ENCODE measurements at places on chromosomes 11 and 22.

DNA sequence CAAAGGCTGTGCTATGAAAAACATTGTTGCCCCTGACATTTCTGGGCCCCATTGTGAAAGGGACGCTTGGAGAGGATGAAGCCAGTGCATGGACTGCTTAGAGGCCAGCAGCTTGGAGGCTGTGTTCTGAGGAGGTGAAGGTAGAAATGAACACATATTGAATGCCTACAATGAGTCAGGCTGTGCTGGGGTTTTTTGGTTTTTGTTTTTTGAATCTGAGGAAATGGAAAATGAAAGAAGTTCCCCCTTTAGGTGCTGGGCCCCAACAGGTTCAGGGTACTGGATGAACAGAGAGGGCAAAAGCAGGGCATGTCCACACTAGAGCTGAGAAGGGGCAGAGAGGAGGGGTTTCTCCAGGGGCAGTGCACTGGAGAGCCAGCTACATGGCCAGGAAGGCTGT is 166.1 kb upstream of the API5 start:
- no peak for DNase-seq

DNA sequence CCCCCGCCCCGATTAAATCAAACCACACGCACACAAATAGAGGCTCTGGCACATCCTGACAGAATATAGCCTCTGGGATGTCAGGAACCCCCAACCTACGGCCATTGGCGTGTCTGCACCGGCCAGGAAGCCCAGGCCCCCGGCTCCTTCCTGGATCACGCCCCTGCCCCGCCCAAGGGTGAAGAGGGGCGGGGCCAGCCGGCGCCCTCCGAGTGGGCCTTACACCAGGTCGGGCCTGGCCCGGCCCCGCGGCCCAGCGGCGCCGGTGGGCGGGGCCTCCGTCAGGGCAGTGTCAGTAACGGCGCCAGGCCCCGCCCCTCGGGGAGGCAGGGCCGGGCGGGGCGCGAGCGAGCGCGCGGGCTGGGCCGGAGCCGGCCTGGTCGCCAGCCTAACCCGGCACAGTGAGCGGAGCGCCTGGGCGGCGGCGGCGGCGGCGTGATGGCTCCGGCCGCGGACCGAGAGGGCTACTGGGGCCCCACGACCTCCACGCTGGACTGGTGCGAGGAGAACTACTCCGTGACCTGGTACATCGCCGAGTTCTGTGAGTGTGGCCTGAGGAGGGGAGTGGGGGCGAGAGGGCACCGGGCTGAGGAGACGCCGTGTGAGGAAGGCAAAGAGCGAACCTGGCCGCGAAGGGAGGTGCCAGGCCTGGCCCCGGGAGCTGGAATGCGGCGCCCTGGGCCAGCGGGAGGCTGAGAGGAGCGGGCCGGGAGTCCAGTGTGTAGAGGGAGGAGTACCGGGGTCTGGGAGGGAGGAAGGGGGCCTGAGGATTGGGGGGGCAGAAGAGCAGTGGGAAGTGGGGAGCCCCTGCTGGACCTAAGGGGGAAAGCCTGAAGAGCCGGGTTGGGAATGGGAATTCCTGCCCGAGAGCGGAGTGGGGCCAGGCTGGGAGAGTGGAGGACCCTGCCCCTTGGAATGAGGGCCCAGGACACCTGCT is at the start of gene ACER3:
Gene ACER3, plus strand, starts transcription at position 380 of the 937 bp plus-strand sequence. Its CDS starts 59 bp downstream, at position 439.
- no peak for DNase-seq

DNA sequence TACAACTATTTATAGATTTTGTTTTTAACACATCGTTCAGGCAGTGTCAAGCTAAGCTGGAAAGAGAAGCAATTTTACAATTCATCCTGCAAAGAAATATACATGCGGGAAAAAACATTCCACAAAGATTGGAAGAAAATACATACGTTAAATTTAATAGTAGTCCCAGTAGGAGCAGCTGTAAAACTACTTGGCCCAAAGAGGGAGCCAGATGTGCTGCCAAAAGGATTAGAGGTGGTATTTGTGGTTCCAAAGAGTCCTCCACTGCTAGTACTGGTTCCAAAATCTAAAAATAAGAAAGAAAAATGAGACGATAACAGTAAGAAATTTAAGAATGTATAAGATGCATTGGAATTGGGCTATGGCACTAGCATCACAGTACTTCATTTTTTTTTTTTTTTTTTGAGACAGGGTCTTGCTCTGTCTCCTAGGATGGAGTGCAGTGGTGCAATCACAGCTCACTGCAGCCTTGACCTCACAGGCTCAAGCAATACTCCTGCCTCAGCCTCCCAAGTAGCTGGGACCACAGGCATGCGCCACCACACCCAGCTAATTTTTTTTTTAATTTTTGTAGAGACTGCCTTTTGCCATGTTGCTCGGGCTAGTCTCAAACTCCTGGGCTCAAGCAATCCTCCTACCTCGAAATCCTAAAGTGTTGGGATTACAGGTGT is 21.5 kb downstream of the NUP98 start:
- DNase-seq, result no peak

DNA sequence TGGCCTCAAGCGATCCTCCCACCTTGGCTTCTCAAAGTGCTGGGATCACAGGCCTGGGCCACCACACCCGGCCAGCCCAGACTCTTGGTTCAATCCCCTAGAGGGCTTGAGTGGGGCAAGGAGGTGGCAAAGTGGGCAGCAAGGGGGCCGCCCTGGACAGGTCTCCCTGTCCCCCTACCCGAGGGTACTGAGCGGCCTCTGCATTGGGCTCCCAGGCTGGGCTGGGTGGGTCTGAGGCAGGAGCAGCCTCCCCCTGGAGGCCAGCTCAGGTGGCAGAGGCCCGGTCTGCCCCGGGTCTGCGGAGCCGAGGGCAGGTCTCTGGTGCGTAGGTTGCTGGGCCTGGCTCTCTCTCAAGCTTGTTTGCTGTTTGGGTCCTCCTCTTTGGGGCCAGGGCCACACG is 22.4 kb upstream of the CCDC188 start:
- DNase-seq, result no peak

DNA sequence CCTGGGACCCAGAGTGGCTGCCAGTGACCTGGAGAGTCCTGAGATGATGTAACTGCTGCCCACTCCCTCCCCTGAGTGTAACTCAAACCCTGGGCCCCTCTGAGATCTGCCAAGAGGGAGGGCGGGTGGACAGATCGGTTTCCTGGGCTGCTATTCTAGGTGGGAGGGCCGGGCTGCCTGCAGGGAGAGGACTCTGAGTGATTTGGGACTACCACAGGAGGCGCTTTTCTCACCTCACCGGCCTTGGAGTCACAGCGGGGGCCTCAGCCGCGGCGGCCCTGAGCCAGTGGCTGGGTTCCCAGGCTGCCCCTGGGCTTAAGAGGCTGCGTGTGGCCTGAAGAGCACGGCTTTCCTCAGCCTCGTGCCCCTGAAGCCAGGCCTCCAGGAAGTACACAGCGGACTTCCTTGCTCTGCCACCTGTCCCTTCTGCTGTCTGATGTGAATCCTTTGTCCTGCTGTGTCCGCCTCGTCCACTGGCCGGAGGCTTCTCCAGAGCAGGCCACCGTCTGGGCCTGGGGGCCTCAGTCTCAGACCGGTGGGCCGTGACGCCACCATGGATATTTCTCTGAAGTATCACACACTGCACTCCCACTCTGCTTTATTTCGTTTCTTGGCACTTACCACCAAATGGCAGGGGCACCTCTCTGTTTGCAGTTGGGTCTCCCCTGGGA is 11.5 kb downstream of the RELT start:
- no peak for DNase-seq

DNA sequence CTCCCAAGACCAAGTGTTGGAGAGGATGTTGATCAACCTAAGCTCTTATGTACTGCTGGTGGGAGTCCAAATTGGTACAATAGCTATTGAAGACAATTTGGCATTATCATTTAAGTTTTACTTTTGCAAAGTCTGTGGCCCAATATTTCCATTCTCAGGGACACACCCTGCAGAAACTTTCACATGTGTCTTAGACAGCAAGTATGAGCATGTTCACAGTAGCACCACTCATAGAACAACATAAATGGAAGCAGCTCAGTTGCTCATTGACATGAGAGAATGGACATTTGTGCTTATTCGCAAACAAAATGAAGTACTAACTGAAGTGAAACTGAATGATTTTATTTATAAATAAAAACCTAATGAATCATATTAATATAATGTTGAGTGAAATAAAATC is 135.5 kb downstream of the NOX4 start:
- DNase-seq, result no peak

- no peak for DNase-seq
Observed at GRCh38 chr22:19884954-19885751, 30.5 kb upstream of the GNB1L start.

DNA sequence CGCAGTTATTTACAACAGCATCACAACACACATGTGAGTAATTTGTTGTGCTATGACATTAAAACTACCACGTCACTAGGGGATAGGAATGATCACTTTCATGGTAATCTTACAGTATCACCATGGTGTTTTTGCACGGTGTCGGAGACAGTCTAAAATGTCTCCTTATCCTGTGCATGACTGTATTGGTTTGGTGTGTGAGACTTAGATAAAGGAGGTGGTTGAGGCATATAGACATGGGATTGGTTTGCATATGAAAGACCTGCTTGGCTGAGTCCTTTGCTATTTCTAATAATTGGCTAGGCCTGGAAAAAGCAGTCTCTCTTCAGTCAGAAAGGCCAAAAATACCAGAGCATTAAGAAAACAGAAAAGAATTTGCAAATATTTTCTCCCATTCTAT is 30.2 kb downstream of the MSANTD4 start:
- no peak for DNase-seq

DNA sequence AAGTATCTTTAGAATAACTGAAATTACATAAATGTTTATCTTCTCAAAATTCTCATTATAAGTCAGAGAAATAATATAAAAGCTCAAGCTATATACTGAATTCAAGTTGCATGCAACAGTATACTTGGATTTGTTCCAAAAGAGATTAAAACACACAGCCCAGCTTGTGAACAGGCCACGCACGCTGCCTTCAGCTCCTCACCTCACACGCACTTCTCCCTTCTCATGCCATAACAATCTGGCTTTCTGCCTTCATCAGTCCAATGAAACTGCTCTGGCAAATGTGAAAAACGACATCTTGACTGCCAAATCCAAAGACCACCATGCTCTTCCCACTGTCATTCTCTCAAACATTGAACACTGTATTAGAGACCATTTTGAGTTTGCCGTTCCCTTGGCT is 22.1 kb downstream of the ATP6V1E1 start:
- DNase-seq, result no peak
